ENCODE measurements at places on chromosomes 11 and 22.

- no peak for DNase-seq
These were observed 471.2 kb upstream of the CNTN5 start for GRCh38 chr11:98549571-98549970.

DNA sequence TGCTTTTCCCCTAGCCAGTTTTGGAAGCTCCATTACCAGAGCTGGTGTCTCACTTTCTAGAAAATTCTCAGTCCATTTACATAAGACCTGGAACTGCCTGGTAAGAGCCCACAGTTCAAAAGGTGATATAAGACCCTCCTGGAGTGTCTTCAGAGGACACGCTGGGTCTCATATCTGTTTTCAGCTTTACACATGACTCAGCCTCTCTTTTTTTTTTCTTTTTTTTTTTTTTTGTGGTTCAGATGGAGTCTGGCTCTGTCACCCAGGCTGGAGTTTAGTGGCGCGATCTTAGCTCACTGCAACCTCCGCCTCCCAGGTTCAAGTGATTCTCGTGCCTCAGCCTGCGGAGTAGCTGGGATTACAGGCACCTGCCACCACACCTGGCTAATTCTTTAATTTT is 30.7 kb downstream of the WEE1 start:
- DNase-seq, result no peak

- DNase-seq, result no peak
These were observed 112.2 kb downstream of the CTTN start for GRCh38 chr11:70510571-70510970.

GRCh38 chr11:33863418-33864172 is 28.3 kb downstream of the LMO2 start:
- DNase-seq, result no peak

GRCh38 chr11:23519194-23519593 is 658.9 kb upstream of the CCDC179 start:
- DNase-seq, result no peak

GRCh38 chr22:35609761-35610160 is 7.4 kb downstream of the MB start:
- no peak for DNase-seq

DNA sequence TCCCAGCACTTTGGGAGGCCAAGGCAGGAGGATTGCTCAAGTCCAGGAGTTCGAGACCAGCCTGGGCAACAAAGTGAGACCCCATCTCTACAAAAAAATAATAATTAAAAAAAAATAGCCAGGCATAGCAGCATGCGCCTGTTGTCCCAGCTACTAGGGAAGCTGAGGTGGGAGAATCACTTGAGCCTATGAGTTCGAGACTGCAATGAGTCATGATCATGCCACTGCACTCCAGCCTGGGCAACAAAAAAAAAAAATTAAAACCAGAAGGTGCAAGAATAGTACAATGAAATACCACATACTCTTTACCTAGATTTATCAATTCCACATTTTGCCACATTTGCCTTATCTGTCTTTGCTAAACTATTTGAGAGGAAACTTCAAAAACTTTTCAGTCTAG is 8.2 kb downstream of the DPF2 start:
- DNase-seq, result no peak

All from RPMI8226 (cell line).